ENCODE measurements at places on chromosomes 2 and 18.

- no peak for DNase-seq
- H3K4me1 ChIP-seq, result peaks cover 5% of the 10 kb centered on the region
- H3K36me3 ChIP-seq, result no peaks in the 10 kb centered on the region
- H3K4me3 ChIP-seq, result no peak overlapping the region
Observed at GRCh38 chr2:120548627-120549608, 186.8 kb upstream of the GLI2 start.

GRCh38 chr2:108640731-108641130, 78.6 kb upstream of the RANBP2 start:
- H3K4me1 ChIP-seq, result peaks cover 15% of the 10 kb centered on the region
- no peak overlapping the region for H3K4me3 ChIP-seq
- H3K27me3 ChIP-seq, result no peaks in the 10 kb centered on the region
- DNase-seq, result no peak
- no peak overlapping the region for H3K27ac ChIP-seq

GRCh38 chr2:37771600-37772088, 100.2 kb upstream of the CDC42EP3 start:
- H3K36me3 ChIP-seq, result no peaks in the 10 kb centered on the region
- H3K27ac ChIP-seq, result no peak overlapping the region
- H3K4me3 ChIP-seq, result no peak overlapping the region
- no peaks in the 10 kb centered on the region for H3K27me3 ChIP-seq
- peaks cover 3% of the 10 kb centered on the region for H3K4me1 ChIP-seq

- no peaks in the 10 kb centered on the region for H3K27me3 ChIP-seq
- no peak overlapping the region for H3K27ac ChIP-seq
- H3K36me3 ChIP-seq, result no peaks in the 10 kb centered on the region
- no peak for DNase-seq
- no peak overlapping the region for H3K4me3 ChIP-seq
- peaks cover 13% of the 10 kb centered on the region for H3K4me1 ChIP-seq
Observed at GRCh38 chr2:31297751-31298150, 63.8 kb downstream of the EHD3 start.

DNA sequence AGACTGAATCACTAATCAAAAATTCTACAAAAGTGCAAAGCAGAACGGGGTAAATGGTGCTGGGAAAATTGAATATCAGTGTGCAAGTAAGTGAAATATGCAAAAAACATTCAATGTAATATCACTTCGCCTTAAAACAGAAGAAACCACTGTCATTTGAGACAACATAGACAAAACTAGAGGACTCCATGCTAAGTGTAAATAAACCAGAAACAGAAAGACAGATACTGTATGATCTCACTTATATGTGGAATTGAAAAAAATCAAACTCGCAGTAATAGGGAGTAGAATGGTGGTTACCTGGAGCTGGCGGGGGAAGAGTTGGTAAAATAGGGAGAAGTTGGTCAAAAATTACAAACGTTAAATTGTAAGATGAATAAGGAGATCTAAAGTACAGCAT, 1420.0 kb upstream of the CDH2 start:
- H3K4me3 ChIP-seq, result no peak overlapping the region
- no peak overlapping the region for H3K27ac ChIP-seq
- no peaks in the 10 kb centered on the region for H3K36me3 ChIP-seq
- no peaks in the 10 kb centered on the region for H3K27me3 ChIP-seq
- H3K4me1 ChIP-seq, result no peaks in the 10 kb centered on the region

DNA sequence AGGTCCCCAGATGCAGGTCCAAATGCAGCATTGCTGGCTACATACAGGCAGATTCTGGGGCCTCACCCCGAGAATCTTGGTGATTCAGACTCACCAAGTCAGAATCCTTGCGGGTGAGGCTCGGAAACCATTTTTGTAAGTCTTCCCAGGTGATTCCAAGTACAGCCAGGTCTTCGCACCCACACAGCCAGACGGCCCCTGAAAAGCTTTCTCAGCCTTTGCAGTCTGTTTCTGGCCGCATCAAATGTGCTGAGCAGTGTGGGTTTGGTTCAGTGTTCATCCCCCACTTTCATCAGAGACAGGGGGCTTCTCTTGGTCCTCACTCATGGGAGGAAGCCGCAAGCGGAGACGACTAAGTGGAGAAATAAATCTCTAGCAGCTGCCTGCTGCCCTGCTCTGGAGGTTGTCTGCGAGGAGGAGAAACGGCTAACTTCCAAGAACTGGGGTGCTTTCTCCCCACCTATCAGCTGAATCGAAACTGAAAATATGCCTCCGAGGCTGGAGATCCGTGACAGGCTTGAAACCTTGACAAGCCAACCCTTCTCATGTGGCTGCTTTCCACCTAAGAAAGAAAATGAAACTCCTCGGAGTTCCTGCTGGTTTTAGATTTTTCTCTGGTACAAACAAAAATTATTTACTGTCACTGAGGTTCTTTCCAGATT, 8.9 kb upstream of the TMEM185B start:
- peak; percentile 50 for DNase-seq
- H3K27ac ChIP-seq, result no peak overlapping the region
- no peaks in the 10 kb centered on the region for H3K4me1 ChIP-seq
- H3K27me3 ChIP-seq, result no peaks in the 10 kb centered on the region
- peak overlapping the region; percentile 78 for H3K4me3 ChIP-seq

DNA sequence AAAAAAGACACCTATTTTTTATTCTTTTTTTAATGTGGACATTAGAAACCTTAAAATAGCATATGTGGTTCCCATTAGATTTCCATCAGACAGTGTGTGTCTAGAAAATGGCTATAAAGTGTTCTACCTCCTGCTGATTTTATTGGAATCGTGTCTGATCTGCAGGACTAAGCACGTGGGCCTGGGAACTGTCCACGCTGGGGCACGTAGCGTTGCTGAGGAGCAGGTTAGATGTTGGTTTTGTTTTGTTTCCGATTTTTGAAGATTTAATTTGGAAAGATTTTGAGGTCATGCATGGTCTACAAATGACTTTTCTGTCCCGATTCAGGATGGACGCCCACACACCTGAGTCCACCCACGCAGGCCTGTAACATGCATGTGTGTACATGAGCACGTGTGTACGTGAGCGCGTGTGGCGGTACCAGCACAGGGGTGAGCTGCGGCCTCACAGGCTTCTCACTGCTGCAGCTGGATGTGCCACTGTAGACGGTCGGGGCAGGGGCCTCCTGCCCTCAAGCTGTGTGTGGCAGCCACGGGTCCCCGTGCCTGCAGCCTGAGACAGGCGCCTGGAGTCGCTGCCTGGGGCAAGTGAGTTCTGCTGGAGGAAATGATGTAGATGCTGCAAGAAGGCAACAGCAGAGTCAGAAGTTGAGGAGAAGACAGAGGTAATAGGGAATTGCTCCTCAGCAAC, 99.7 kb upstream of the CTDP1 start:
- H3K27ac ChIP-seq, result no peak overlapping the region
- DNase-seq, result peak; percentile 25
- no peaks in the 10 kb centered on the region for H3K27me3 ChIP-seq
- no peak overlapping the region for H3K4me3 ChIP-seq
- H3K36me3 ChIP-seq, result no peaks in the 10 kb centered on the region
- H3K4me1 ChIP-seq, result no peaks in the 10 kb centered on the region

GRCh38 chr2:115199966-115200365, 757.5 kb downstream of the DPP10 start:
- no peaks in the 10 kb centered on the region for H3K36me3 ChIP-seq
- DNase-seq, result peak; percentile 71
- no peaks in the 10 kb centered on the region for H3K4me1 ChIP-seq
- no peak overlapping the region for H3K27ac ChIP-seq

DNA sequence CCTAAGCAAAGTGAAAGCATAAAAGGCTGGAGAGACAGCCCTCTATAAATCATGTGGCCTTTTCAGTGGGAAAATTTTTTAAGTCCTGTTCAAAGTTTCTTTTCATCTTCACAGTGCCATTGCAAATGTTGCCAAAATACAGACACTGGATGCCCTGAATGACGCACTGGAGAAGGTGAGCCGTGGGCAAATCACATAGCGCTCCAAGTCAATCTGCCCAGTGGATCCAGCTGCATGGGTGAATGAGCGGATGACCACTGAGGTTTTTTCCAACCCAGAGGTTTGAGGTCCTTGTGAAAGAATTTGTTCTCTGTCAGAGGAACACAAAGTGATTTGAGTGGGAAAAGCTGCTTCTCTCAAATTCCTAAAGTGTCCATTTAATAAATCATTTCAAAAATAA, 11.8 kb downstream of the DAPL1 start:
- H3K27me3 ChIP-seq, result no peaks in the 10 kb centered on the region
- no peaks in the 10 kb centered on the region for H3K36me3 ChIP-seq
- peaks cover 6% of the 10 kb centered on the region for H3K4me1 ChIP-seq
- H3K27ac ChIP-seq, result no peak overlapping the region
- no peak overlapping the region for H3K4me3 ChIP-seq

DNA sequence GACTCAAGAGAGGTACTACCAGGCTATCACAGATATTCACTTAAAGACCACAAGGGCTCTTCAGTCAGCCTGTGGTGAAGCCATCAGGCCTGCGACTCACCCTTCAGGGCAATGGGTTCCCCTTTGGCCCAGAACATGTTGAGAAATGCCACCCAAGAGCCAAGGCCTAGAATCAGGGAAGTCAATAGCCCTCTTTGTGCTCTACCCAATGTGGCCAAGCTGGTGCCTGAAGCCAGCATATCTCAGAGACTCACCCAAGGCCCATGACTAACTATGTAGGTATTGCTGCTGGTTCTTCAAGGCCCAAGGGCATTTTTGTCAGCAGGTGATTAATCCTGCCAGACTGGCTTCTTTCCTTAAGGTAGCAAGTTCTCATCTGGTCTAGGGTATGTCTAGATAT, 338.9 kb upstream of the SETBP1 start:
- DNase-seq, result no peak
- H3K4me1 ChIP-seq, result no peaks in the 10 kb centered on the region

DNA sequence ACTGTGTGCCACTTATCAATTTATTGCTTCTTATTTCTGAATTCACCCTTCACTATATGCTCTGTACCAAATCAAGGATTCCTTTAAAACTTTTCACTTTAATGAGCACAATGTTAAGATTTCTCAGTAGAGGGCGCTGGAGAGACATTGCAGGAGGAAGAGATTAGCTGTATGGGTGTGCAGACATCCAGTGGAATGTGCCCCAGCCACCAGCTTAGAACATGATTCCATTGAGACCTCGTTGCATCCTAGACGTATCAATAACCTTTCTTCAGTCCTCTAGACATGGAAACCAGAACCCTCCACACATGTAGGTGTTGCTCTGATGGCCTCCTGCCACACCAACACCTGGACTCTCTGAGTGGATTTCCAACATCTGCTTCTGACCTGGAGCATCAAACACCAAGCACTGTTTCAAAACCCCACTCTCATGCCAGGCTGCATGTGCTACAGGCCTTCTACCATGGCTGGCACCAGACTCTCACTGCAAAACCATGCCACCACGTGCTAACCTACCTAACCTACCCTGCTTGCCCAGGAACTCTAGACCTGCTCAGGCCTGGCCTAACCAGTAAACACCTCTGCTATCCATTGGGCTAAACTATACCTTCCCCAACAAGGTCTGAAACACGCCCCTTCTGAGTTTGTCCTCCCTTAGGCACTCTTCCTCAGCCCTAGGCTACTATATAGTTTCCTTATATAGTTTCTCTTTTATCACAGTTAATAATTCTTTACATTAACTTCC, 633.2 kb upstream of the PKDCC start:
- no peak overlapping the region for H3K4me3 ChIP-seq
- no peak overlapping the region for H3K27ac ChIP-seq
- no peak for DNase-seq
- no peaks in the 10 kb centered on the region for H3K36me3 ChIP-seq
- H3K27me3 ChIP-seq, result no peaks in the 10 kb centered on the region

DNA sequence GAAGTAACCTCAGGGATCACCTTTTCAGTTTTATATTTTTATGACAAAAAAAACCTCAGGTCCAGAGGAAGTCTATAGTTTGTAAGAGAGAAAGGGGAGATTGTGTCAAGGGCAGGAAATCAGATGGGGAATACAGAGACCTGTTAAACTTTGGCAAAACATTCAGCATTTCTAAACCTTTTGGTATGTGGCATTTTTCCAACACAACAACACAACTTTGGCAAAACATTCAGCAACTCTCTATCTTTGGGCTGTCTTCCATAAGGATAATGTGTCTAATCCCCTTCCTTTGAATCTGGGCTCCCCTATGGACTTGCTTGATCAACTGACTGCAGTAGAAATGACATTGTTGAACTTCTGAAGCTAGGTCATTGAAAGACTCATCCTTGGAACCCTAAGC, 220.6 kb upstream of the CCDC68 start:
- no peak for DNase-seq
- no peaks in the 10 kb centered on the region for H3K27me3 ChIP-seq
- H3K4me3 ChIP-seq, result no peak overlapping the region
- no peak overlapping the region for H3K27ac ChIP-seq

DNA sequence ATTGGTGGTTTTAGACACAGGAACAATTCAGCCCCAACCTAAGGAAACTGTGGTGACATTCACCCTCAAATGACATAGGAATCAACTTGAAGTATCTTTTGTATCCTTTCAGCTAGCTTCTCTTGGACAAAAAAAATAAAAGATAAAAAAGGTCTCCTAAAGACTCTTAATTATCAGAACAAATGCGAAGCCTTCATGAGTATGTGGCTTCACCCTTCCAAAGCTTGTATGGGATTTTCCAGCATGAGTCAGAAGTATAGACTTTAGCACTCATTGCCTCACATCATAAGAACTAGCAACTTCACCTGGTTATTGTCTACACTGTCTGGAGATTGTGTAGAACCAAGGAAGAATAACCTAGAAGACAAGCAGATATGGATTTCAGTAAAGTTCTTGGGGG, 135.4 kb downstream of the LAMA3 start:
- H3K27me3 ChIP-seq, result no peaks in the 10 kb centered on the region
- H3K4me3 ChIP-seq, result no peak overlapping the region
- DNase-seq, result no peak
- no peak overlapping the region for H3K27ac ChIP-seq
- no peaks in the 10 kb centered on the region for H3K36me3 ChIP-seq
- H3K4me1 ChIP-seq, result no peaks in the 10 kb centered on the region

DNA sequence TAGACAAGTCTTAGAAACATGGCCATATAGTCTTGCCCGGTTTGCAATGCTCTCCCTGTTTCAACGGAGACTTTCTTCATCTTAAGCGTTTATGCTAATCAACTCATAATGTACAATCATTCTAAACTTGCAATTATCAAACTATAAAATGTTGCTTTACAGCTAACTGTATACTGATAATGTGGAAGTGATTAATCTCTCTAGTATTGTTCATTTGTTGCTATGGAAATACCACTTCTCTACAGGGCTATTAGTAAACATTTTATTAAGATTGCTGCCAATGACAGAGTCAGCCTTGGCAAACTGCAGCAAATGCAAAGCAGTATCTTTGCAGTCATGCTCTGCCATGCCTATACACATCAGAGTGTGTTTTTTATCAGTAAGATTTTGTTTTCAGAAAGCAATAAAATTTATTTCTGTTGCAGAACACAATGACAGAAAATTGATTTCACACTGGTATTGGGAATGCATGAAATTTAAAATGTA, 1201.8 kb upstream of the CDH2 start:
- H3K27me3 ChIP-seq, result no peaks in the 10 kb centered on the region
- H3K4me1 ChIP-seq, result no peaks in the 10 kb centered on the region
- no peak overlapping the region for H3K4me3 ChIP-seq
- DNase-seq, result no peak

GRCh38 chr2:161208527-161209139, 48.4 kb downstream of the TANK start:
- H3K36me3 ChIP-seq, result no peaks in the 10 kb centered on the region
- H3K27me3 ChIP-seq, result no peaks in the 10 kb centered on the region
- DNase-seq, result no peak

DNA sequence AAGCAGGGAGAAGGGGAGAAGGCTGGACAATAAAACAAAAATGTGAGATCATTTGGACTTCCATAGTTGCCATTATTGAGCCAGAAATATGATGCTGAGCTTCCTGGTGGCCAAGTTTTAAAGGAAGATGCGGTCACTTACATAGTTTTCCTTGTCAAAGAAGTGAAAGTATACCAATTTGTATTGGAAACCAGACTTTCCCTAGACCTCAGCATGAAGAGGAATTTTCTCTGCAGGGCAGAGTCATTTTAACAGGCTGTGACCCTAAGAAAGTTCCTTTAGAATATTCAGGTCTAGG, 111.0 kb downstream of the GATA6 start:
- H3K36me3 ChIP-seq, result no peaks in the 10 kb centered on the region
- no peaks in the 10 kb centered on the region for H3K27me3 ChIP-seq
- no peaks in the 10 kb centered on the region for H3K4me1 ChIP-seq
- no peak overlapping the region for H3K27ac ChIP-seq
